ENCODE measurements at places on chromosomes 16 and 17. TPM values are rescaled to one million over a fixed set of nuclear protein-coding genes. Genes with fewer than 3 reads are reported as not detected.

Gene CCL7
- not detected for total RNA-seq

Gene GALR2
- not detected for total RNA-seq

Gene PLLP
- total RNA-seq: 0.39 TPM

Gene CDH5
- total RNA-seq: 48.4 TPM

Gene KRT23
- total RNA-seq: not detected

Gene CACNG3
- not detected for total RNA-seq

Gene GLP2R
- not detected for total RNA-seq

Gene PRCD
- total RNA-seq: 1.7 TPM

Gene OTOP2
- not detected for total RNA-seq

Gene KRT36
- not detected for total RNA-seq

Gene CLEC18A
- not detected for total RNA-seq

All from psoas muscle (tissue), 8 donors.